Renal cortical epithelial cell (primary cell): ENCODE measurements at places on chromosomes 12 and 14.
A peak's percentile ranks its signal among the peaks of the same experiment; 100 is the strongest.

- DNase-seq, result no peak
Observed at GRCh38 chr14:69814397-69814796, 17.4 kb upstream of the SLC10A1 start.

DNA sequence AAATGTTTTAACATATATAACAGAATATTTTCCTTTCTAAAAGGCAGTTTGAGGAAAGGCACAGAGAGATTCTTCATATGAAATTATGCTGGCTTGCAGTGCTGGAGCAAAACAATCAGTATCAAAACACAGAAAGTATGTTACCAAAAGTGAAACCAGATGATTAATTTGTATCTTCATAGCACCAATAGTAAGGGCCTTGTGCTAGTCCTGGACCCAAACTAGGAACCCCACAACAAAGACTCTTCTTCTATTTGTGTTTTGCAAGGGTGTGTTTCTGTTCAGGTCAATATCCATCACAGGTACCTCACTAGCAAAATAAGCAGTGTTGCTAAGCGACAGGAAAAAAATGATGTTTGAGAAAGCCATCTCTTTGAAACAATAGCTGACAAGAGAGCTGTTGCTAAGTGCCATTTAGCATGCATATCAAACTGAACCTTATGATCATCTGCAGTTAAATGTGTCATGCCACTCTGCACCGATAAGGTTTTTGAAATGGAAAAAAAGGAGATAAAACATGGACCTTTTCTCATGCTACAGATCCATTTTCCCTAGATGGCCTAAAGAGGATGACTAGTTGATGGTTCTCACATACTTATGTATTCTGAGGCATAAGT lies 196.2 kb upstream of the ALG10 start:
- no peak for DNase-seq

DNA sequence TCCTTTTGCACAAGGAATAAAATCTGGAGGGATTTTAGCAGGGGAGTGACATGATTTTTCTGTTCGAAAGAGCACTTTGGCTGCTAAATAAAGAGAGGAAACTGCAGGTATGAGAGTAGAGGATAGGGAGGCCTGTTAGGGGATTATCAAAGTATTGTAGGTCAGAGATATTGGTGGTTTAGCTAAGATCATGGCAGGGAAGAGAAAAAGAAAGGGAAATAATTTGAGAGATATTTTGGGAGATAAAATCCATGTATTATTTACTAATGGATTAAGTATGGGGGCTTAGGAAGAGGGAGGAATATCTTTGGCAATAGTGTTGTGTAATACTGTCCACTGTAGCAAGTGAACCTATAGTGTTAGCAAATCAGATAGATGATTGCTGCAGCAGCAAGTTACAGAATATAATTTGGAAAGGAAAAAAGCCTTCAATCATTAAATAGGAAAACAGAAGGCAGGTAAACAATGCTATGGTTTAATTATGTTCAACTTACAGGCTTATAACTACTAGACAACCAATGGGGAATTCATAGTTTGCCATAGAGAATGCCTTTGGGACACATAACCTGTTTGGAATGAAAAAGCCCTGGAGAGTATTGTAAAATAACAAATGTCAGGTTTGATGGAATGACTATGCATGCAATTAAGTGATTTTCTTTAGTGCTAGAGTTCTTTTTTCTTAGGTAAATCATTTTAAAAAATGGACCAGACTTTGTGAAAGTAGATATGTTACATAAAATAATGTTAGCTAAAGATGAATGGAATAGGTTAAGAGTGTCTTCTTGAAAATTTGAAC lies 50.5 kb downstream of the ADIPOR2 start:
- DNase-seq, result peak; percentile 55

DNA sequence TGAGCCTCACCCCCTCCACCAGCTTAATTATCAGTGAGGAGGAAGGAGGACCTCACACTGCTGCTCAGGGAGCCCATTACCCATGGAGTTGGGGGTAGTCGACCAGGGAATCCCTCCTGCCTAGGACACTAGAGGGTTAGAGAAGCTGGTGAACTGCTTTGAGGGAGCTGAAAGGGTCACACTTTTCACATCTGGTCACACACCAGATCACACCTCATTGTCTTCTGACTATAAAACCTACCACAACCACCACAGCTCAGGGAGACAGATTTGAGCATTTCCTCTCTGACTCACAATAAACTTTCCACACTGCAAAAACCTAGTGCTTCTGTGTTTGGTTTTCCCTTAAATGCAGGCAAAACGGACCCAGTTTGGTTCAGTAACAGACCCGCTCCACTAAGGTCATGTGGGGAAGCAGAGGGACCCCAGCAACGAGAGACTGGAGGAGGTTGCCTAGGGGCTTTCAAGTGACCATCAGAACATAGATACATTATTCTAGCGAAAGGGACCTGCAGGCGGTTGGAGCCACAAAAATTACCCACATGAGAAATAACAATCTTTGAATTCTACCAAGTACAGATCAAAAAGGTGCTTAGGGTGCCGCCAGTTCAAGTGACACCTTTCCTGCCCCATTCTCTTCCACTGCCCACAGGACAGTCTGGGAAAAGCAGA lies 151.4 kb upstream of the AVPR1A start:
- peak; percentile 89 for DNase-seq

GRCh38 chr14:45051896-45052295 lies 32.0 kb upstream of the PRPF39 start:
- no peak for DNase-seq

- no peak for DNase-seq
Observed at GRCh38 chr14:73025544-73025943, 1.4 kb downstream of the ZFYVE1 start.

- no peak for DNase-seq
Observed at GRCh38 chr12:34126239-34126641, 103.9 kb downstream of the ALG10 start.

- DNase-seq, result no peak
Observed at GRCh38 chr14:63647696-63648410, 6.2 kb upstream of the WDR89 start.

DNA sequence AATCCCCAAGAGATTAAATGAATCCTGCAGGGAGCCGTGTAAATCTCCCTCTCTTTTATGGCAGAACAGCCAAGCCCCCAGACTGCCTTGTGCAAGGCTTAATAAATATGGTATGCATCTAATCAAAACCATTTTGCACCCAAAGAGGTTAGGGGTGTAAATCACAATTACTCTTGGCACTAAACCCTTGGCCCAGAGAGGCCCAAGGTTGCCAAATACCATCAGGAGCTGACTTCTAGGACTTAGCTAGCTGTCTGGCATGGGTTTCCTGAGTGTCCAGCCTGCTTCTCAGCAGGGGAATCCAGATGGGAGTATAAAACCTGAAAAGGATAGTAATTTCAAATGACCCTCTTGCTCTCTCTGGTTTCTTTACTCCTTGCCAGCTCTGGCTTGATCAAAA lies 610.4 kb downstream of the MED13L start:
- no peak for DNase-seq

GRCh38 chr12:108668063-108668462 lies 34.4 kb upstream of the SELPLG start:
- no peak for DNase-seq

- DNase-seq, result peak; percentile 75
Observed at GRCh38 chr14:49497725-49498348, 88.3 kb downstream of the RPS29 start.

DNA sequence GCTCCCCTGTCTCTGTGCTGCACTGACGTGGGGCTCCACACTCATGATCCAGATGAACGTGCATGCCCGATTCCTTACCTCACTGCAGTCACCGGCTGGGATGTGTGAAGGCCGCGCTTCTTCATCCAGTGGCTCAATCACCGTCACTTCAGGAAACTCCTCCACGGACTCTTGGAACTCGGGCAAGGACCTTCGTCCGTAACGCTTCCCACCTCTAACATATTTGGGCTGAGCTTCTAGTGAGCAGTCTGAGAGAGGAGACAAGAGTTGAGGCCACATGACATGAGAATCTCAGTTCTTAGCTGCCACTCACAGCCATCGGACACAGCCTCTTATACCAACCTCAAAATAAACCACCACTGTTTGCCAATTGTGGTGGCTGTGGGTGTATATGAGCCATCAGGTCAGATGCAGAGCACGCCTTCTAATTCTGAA lies 38.3 kb downstream of the NIN start:
- DNase-seq, result no peak

DNA sequence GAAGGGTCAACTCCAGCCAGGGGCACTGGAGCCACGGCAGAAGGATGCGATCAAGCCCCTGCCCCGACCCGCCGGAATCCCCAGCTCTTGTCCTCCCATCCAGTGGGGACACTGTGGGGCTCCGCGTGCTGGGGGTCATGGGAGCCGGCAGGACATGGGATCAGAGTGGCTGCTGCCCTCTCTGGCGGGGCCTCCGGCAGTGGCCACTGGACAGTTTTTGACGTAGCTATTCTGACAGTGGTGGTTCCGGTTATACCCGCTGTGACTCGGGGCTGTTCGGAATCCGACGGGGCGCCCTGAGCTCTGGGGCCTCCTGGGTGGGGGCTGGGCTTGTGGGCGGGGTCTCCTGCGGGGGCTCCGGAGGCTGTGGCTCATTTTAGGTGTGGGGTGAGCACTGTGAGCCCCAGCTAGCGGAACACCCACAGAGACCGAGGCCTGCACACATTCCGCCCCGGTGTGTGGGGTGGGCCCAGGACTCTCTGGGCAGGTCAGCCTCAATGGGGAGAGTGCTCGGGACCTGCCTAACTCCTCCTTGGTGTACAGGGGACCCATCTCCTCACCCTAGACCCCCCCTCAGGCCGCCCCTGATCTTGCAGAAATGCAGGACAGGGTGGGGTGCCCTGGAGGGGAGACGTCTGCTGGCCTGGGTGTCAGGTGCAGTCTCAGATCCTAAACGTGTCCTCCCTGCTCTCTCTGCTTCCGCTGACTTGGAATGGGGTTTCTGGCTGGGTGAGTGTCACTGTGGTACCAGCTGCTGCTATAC lies 374.2 kb downstream of the TMEM121 start:
- DNase-seq, result no peak

DNA sequence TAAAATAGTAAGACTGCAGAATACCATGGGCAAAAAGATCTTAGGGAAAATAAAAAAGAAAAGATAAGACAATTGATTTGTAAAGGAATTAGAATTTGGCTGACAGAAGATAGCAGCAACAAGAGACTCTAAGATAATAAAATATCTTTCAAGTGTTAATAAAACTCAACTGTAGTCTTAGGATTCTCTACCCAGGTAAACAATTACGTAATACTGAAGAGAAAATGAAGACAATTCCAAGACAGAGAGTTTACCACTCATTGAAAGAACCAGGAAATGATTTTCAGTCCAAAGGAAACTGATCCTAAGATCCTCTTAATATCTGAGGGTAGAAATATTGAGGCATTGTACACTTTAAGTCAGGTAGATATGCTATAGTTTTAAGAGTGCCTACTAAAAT lies 321.1 kb downstream of the CEP128 start:
- DNase-seq, result no peak

DNA sequence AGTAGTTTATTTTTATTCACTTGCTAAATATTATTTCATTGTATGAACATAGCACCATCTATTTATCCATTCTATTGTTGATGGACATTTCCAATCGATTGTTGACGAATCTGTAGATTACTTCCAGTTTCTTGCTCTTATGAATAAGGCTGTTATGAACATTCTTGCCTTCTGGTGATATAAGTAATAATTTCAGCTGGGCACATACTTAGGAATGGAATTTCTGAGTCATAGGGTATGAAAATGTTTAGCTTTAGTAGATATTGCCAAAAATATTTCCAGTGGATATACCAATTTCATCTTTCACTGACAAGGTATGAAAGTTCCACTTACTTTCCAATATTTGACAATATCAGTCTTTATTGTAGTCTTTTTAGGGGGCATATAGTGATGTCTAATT lies 468.5 kb downstream of the ETNK1 start:
- no peak for DNase-seq

DNA sequence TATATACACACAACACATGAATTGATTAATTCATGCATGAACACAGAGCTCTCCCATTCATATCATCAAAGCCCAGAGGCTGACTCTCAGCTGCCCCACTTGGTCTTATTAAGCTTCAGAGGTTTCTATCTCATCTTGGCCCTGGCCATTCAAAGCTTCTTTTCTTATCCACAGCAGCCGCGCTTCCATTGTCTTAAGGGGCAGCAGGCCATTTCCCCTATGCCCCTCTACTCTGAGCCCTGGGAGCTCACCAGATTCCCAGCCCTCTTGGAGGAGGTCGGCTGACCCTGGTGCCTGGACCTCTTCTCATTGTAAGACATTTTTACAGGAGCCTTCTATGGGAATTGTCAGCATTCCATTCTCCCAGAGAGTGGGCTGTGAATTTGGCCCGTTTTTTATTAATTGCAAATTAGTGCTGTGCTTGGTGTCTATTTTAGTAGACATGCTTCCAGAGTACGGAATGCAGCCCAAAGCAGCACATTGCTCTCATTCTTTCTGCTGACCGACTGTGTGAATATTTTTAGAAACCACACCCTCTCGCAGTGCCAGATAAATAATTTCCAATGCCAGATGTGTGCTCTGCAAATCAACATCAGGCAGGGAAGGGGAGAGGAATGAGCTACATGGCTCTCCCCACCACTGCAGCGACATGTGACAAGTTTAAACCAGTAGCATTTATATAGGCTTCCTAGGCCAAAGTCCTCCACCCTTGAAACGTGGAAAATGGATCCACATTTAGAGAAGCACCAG lies 58.5 kb downstream of the NUAK1 start:
- peak; percentile 66 for DNase-seq

GRCh38 chr12:20181416-20182180 lies 186.7 kb upstream of the PDE3A start:
- no peak for DNase-seq

- peak; percentile 24 for DNase-seq
Observed at GRCh38 chr14:23827100-23827892, 126.3 kb upstream of the DHRS4 start.

- DNase-seq, result no peak
Observed at GRCh38 chr14:41986083-41986645, 379.5 kb downstream of the LRFN5 start.

DNA sequence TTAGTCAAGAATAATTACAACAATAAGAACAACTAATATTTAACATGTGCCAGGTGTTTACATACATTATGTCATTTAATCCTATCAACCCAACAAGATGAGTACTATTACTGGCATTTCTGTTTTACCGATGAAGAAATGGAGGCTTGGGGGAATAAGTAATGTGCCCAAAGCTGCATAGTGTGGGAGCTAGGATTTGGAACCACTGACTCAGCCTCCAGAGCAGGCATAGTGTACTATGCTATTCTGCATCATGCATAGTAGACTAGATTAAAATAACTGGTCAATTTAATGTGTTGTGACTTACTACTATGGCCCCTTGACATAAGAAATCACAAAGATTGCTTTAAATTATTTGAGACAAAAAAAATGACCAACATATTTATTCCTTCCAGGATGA lies 9.5 kb downstream of the GPR19 start:
- DNase-seq, result no peak

- peak; percentile 36 for DNase-seq
Observed at GRCh38 chr12:117527479-117527855, 166.0 kb upstream of the NOS1 start.

- no peak for DNase-seq
Observed at GRCh38 chr14:52840877-52841276, 49.5 kb upstream of the GNPNAT1 start.
